Lung (tissue), 17 donors: ENCODE measurements at places on chromosomes 4 and X. TPM values are rescaled to one million over a fixed set of nuclear protein-coding genes. Genes with fewer than 3 reads are reported as not detected.

DNA sequence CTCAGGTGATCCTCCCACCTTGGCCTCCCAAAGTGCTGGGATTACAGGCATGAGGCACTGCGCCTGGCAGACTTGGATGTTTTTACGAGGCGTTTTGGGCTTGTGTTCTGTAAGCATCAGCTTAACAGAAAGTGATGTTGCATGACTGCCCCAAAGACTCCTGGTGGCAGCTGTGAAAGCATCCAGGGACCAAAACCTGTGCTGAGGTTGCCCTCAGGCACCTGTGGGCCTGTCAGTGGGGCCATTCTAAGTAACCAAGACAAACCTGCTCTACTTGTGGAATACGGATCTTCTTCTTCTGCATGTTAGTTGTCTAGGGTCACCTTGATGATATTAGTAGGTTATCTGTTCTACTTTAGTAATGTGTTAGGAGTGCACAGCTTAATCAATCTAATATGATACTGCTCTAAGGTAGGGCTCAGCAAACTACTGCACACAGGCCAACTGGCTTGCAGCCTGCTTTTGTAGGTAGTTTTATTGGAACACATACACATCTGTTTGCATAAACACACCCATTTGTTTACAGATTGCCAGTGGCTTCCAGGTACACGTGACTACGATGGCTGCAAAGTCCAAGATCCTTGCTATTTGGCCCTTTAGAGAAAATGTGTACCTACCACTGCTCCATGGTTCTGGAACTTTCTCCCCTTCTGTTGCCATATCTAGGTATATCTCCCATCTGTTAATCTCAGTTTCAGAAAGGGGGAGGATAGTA is 136.7 kb downstream of the GPR143 start:
- DNase-seq: no peak

- DNase-seq: no peak
These were observed 574 bp upstream of the MOB1B start for GRCh38 chr4:70901607-70901983.

- no peak for DNase-seq
These were observed 440.4 kb downstream of the SPRY1 start for GRCh38 chr4:123836851-123837595.

DNA sequence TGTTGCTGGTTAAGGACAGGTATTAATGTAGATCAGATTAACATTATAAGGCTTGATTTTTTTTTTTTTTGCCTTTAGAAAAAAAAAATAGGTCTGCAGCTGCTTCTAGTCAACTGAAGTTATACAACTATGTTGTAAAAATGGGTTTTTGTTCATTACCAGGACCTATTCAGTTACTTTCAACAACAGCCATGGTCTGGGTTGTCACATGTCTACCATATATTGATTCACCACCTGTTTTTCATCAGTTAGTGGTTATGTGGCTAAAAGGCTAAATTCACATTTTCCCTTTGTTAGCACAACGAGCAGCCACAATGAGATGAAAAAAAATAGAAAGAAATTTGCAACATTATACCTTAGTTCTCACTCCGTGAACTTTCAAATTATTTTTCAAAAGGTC is 45.5 kb downstream of the GLRB start:
- DNase-seq: no peak

GRCh38 chr4:171279131-171279530 is 534.1 kb upstream of the GALNTL6 start:
- DNase-seq: no peak

- DNase-seq: no peak
These were observed 185.9 kb downstream of the SHROOM3 start for GRCh38 chr4:76620723-76621468.

- DNase-seq: no peak
These were observed 39.2 kb downstream of the ARHGAP24 start for GRCh38 chr4:85514117-85514516.

DNA sequence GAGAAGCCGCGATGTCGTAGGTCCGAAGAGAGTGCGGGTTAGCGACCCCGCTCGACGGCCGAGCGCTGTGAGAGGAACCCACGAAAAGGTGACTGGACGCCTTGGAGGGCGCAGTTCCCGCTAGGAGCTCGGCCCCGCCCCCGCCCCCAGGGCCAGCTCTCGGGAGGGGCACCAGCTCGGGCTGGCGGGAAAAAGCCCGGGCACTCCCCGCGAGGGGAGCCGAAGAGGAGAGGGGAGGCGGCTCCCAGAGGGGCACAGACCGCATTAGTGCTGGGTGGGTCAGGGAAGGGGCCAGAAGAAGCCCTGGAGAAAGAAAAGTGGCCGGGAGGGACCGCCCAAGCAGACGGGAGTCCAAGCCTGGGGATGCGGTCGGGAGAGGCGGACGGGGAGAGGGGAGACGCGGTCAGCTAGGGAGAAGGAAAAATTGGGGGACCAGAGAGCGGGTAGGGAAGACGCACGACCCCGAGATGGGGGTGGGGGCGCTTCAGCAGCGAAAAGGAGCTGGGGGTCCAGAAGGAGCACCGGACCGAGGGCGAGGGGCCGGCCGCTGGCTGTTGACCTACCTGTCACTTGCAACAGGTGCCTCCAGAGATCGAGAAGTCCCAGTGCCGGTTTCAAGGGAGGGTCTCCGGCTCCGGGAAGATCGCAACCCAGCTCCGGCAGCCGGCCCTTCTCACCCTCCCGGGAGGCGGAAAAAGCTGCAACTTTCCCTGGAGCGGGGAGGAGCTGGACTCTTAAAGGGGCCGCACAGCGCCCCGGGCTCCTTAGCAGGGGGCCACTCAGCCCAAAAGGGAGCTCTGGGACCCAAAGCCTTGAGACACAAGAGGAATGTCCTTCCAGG is at the start of gene SYTL4:
Gene SYTL4, minus strand, starts transcription at position 681 of the 841 bp plus-strand sequence. CDS start 30,084 bp downstream, outside the sequence.
- peak; percentile 14 for DNase-seq

- DNase-seq: no peak
These were observed 111.1 kb upstream of the HPGD start for GRCh38 chr4:174633399-174633798.

- no peak for DNase-seq
These were observed 680.7 kb upstream of the SPANXN1 start for GRCh38 chrX:144566592-144566991.

DNA sequence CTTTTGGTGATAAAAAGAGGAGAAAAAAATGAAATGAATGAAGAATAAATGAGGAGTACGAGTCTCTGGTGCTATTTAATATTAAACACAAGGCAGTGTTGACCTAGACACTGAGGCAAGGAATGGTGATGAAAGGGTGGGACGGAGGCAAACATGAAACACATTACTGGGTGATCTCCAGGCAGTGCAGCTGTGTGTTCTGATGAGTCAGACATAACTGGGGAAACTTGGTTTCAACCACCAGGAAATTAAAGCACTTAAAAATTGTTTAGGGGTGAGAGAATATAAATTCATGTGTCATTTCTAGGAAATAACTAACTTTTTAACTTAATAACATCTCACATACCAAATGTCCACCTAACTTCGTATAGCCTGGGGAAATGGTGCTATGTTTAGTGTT is 19.7 kb upstream of the CXCL6 start:
- DNase-seq: no peak

- peak; percentile 82 for DNase-seq
These were observed 39.2 kb upstream of the MSX1 start for GRCh38 chr4:4820261-4820660.

GRCh38 chr4:139735381-139736273 is 70.0 kb downstream of the MGST2 start:
- DNase-seq: peak; percentile 75

DNA sequence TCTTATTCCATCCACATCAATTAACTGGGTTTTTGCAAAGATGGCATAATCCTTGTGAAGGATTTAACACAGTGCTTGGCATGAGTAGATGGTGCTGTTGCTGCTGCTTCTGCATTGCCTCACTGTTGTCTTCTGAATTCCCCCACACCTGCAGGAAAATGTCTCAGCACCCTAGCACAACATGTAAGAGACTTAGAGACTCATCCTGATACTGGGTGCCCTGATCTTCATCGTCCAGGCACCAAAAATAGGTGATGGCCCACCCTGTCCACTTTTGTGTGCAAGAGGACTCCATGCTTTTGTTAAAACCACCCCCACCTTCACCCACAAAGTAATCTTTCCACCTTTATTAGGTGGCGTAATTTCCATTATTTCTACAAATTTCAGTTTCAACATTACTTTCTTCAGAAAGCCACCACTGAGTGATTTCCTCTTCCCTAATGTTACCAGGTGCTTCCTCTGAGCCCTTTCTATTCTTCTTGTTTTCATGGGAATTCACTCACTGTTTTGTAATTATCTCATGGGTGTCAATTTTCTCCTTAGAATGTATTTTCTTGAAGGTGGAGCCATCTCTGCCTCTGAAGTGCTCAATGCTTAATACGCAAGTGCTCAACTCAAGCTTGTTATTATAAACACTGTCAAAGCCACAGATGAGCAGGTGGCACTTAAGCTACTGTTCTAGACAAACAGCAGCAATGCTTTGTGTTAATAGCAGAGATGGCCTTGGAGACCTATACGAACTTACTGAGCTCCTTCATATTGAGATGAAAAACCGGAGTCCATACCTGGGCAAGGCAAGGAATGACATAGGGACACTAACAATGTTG is 89.5 kb downstream of the HS3ST1 start:
- DNase-seq: no peak

- DNase-seq: no peak
These were observed 62.4 kb downstream of the TMEM165 start for GRCh38 chr4:55458164-55458563.

DNA sequence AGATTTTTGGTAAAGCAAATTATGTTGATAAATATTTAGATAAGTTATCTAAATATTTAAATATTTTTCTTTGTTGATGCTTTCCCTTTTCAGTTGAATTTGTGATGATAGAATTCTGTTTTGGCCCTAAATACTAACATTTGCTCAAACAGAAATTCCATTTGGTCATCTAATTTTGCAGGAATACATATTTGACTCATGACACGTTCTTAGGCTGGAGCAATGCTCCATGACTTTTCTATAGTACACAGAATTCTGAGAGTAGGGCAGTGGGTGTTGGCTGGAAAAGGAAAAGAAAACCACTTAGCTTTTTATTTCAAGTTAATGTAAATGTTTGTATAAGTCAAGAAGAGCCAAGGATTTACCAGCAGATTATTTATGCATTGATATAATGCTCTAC is 58.6 kb upstream of the GK2 start:
- peak; percentile 5 for DNase-seq

DNA sequence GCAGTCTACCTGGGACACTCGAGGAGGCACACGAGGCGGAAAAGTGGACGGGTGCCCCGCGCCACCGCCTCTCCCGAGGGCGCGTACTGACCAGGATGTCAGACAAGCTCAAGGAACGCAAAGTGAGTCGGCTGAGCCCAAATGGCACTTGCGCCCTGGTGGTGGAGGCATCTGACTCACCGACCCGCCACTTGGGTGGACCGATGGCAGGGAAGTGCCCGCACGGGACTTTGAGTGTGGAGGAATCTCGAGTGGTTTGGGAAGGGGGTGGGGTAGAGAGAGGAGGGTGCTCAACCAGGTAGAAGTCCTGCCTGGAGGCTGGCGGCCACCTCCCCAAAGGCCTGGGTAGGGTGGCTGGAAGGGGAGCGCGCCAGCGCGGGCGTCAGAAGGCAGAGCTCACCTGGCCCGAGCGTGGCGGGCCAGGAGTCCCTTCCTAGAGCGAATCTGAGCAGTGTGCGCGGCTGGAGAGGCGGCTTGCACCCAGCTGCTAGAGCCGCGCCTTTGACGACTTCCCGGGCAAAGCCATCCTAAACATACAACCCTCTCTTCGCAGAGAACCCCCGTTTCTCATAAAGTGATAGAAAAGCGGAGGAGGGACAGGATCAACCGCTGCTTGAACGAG is 655 bp downstream of the HELT start:
- DNase-seq: no peak

USP26 gene
- polyA plus RNA-seq: not detected

RGS12 gene
- 15.4 TPM for polyA plus RNA-seq

CSAG3 gene
- not detected for polyA plus RNA-seq

SYNPO2 gene
- polyA plus RNA-seq: 3.5 TPM

PPEF2 gene
- polyA plus RNA-seq: 0.01 TPM

USP51 gene
- polyA plus RNA-seq: 1.3 TPM
